HepG2 (cell line): ENCODE measurements at places on chromosomes 7 and 10. TPM values are rescaled to one million over a fixed set of nuclear protein-coding genes. Genes with fewer than 3 reads are reported as not detected.
A peak's percentile ranks its signal among the peaks of the same experiment; 100 is the strongest.

DNA sequence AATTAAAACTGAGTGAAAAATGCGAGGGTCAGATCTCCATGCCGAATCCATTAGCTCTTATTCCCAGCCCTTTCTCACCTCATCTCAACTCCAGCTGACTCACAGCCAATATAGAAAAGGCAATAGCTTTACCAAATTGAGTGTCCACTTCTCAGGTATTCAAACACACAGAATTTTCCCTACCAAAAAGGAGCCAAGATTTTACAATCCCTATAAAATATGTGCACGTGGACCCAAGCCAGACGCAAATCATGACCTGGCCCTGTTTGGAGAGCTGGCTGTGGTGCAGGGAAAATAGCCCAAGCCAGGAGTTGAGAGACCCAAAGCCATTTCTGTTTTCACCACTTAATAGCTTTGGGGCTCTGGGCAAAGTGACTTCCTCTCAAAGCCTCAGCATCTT is 379.7 kb upstream of the AUTS2 start:
- no peak for DNase-seq
- no peaks in the 10 kb centered on the region for H3K27me3 ChIP-seq
- no peaks in the 10 kb centered on the region for H3K36me3 ChIP-seq

DNA sequence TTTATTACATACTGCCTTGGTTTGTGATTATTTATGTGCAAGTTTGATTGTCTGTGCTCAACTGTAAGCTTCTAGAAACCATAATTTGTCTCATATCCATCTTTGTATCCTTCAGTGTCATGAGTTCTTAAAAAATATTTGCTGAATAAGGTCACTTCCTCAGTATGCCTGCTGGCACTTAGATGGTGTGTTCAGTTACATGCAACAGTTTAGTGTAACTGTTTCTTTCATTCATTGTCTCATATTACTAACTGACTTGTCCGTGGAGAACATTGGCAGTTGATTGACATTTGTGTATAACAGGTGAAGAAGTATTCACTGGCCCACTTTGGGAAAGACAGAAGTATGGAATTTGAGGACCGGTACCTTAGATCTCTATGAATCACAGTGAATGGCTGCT is 236.9 kb downstream of the PRKG1 start:
- no peak for DNase-seq
- no peaks in the 10 kb centered on the region for H3K4me1 ChIP-seq
- no peaks in the 10 kb centered on the region for H3K27me3 ChIP-seq
- no peaks in the 10 kb centered on the region for H3K36me3 ChIP-seq
- no peak overlapping the region for H3K27ac ChIP-seq

GRCh38 chr10:84375011-84375410 is 46.6 kb downstream of the CCSER2 start:
- peak; percentile 51 for DNase-seq
- H3K4me1 ChIP-seq, result no peaks in the 10 kb centered on the region
- H3K4me3 ChIP-seq, result no peak overlapping the region
- no peak overlapping the region for H3K27ac ChIP-seq

DNA sequence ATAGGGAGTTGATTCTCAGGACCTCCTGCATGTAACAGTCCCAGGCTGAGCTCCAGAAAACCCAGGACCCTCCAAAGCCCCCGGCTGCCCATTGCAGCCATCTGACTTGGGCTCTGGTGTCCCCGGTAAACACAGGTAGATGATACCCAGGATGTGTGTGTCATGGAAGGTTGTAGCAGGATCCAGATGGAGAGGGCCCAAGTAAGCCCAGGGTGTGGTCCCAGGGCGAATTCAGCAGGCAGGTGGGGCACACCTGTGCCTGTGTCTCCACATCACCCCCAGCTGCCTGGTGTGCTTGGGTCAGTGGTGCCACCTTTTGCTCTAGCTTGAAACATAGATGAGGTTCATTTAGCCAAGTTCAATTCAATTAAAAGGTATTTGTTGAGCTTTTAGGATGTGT is 524.1 kb downstream of the GLRX3 start:
- no peaks in the 10 kb centered on the region for H3K36me3 ChIP-seq
- H3K27ac ChIP-seq, result no peak overlapping the region
- H3K4me1 ChIP-seq, result no peaks in the 10 kb centered on the region
- DNase-seq, result no peak
- H3K27me3 ChIP-seq, result peaks cover 1% of the 10 kb centered on the region; the same call in 1 of the 2 replicates

DNA sequence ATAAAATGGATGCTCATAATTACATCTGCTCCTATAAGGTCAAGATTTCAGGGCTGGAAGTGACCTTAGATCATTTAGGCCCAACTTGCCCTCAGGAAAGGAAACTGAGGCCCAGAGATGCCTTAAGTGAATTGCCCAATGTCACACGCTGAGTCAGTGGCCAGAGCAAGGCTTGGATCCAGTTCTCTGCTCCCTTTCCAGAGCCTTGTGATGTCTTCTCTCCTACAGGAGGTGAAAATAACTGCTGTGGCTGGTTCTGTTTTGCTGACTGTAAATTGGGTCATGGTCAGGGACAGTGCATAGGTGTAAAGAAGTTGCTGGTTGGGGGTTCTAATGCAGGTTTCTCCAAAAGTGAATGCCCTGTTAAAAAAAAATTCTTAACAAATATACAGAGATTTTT is 91.3 kb downstream of the TCF7L2 start:
- no peaks in the 10 kb centered on the region for H3K27me3 ChIP-seq
- DNase-seq, result no peak
- H3K36me3 ChIP-seq, result peaks cover 23% of the 10 kb centered on the region
- no peak overlapping the region for H3K27ac ChIP-seq
- no peak overlapping the region for H3K4me3 ChIP-seq
- H3K4me1 ChIP-seq, result no peaks in the 10 kb centered on the region

DNA sequence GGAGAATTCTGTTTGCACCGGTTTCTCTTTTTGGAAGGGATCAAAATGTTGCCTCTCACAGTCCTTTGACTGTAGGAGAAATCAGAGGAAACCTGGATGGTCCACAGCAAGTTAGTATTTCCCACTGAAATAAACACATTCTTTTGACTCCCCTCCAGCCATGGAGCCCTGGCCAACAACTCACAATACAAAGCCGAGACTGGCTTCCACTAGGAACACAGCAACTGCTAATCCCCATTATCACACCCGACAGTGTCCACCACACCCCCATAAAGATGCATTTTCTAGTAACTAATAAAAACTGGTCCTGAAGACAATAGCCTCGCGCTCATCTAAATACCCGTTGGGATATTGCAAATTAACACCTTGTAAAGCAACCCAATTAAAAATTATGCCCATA is 798 bp upstream of the MACROH2A2 start:
- peaks cover 33% of the 10 kb centered on the region for H3K4me1 ChIP-seq
- peak overlapping the region; percentile 87 for H3K4me3 ChIP-seq
- no peak overlapping the region for H3K27ac ChIP-seq

- H3K4me3 ChIP-seq, result no peak overlapping the region
- no peaks in the 10 kb centered on the region for H3K27me3 ChIP-seq
- no peaks in the 10 kb centered on the region for H3K4me1 ChIP-seq
- DNase-seq, result no peak
Observed at GRCh38 chr7:25638590-25639244, 410.4 kb upstream of the NPVF start.

GRCh38 chr7:112288301-112288700 is 81.8 kb downstream of the ZNF277 start:
- H3K27me3 ChIP-seq, result no peaks in the 10 kb centered on the region
- H3K4me3 ChIP-seq, result no peak overlapping the region
- no peak overlapping the region for H3K27ac ChIP-seq
- H3K4me1 ChIP-seq, result no peaks in the 10 kb centered on the region
- DNase-seq, result no peak
- H3K36me3 ChIP-seq, result peaks cover 25% of the 10 kb centered on the region; the same call in 2 of the 3 replicates

GRCh38 chr7:114830952-114831351 is 90.9 kb upstream of the MDFIC start:
- no peaks in the 10 kb centered on the region for H3K27me3 ChIP-seq
- no peaks in the 10 kb centered on the region for H3K4me1 ChIP-seq
- no peaks in the 10 kb centered on the region for H3K36me3 ChIP-seq

GRCh38 chr10:110323503-110323902 is 18.8 kb upstream of the SMNDC1 start:
- H3K27ac ChIP-seq, result no peak overlapping the region
- no peaks in the 10 kb centered on the region for H3K36me3 ChIP-seq
- DNase-seq, result no peak
- no peaks in the 10 kb centered on the region for H3K4me1 ChIP-seq
- no peaks in the 10 kb centered on the region; the same call in 1 of the 2 replicates for H3K27me3 ChIP-seq

- H3K27ac ChIP-seq, result no peak overlapping the region
- no peak overlapping the region for H3K4me3 ChIP-seq
- H3K27me3 ChIP-seq, result no peaks in the 10 kb centered on the region
- DNase-seq, result no peak
- no peaks in the 10 kb centered on the region for H3K4me1 ChIP-seq
Observed at GRCh38 chr10:48377751-48378530, 71.5 kb downstream of the MAPK8 start.

- no peak for DNase-seq
- H3K4me3 ChIP-seq, result no peak overlapping the region
Observed at GRCh38 chr10:124448696-124449169, 1.1 kb downstream of the NKX1-2 start.

DNA sequence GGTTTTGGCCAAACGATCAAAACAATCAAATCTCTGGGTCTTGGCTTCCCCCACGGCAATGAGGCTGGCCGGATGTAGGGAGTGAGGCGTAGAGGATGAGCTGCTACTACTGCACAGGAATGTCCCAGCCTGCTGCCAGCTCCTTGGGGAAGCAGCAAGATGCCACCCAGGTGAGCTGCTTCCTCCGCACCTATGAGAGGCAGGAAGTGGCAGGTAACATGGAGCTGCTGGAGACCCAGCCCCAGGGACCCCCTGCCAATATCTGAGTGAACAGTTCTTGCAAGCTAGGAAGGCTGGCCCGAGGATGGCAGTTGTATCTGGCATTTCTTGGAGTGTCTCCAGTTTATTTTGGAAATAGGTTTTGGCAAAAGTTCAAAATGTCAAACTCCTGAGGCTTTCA is 413.5 kb downstream of the DNAJB6 start:
- no peak overlapping the region for H3K27ac ChIP-seq
- no peaks in the 10 kb centered on the region for H3K36me3 ChIP-seq
- H3K4me1 ChIP-seq, result no peaks in the 10 kb centered on the region
- H3K4me3 ChIP-seq, result no peak overlapping the region
- no peak for DNase-seq
- H3K27me3 ChIP-seq, result peaks cover 9% of the 10 kb centered on the region; the same call in 2 of the 3 replicates

GRCh38 chr10:69769395-69769992 is 32.2 kb upstream of the COL13A1 start:
- no peaks in the 10 kb centered on the region for H3K4me1 ChIP-seq
- DNase-seq, result no peak
- H3K27ac ChIP-seq, result no peak overlapping the region
- no peak overlapping the region for H3K4me3 ChIP-seq

GRCh38 chr7:28509251-28510025 is 97.1 kb downstream of the CREB5 start:
- no peak overlapping the region for H3K4me3 ChIP-seq
- H3K27ac ChIP-seq, result no peak overlapping the region
- no peak for DNase-seq
- no peaks in the 10 kb centered on the region for H3K36me3 ChIP-seq

DNA sequence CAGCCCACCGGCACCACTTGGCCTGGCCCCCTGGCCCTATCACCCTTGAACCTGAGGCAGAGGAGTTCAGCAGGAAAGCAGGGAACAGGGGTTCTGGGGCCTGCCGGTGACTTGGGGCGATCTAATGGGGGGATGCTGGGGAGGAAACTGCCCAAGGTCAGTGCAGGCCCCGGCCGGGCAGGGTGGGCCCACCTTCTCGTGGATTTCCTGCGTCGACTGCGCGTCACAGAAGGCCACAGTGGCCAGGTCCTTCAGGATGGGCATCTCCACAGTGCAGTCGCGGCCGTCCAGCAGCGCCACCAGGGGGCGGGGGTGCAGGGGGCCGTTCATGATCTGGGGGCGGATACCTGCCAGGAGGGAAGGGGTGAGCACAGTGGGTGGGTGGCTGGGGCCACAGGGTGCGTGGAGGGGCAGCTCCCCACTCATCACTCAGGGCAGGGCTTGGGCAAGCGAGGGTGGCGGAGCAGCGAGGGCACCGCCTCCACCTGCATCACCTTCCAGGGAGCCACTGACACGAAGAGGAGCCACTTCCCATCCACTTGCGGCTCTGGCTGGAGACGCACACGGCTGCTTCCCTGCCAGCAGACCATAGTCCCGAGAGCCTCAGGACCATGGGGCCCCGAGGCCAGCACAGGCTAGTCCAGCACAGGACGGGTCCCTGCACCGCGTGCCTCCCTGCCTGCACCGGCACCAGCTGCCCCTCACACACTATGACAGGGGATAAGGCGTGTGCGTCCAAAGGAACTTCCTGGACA is 61.4 kb downstream of the ZRANB1 start:
- no peaks in the 10 kb centered on the region for H3K36me3 ChIP-seq
- no peak for DNase-seq
- peaks cover 80% of the 10 kb centered on the region for H3K27me3 ChIP-seq
- H3K27ac ChIP-seq, result no peak overlapping the region

DNA sequence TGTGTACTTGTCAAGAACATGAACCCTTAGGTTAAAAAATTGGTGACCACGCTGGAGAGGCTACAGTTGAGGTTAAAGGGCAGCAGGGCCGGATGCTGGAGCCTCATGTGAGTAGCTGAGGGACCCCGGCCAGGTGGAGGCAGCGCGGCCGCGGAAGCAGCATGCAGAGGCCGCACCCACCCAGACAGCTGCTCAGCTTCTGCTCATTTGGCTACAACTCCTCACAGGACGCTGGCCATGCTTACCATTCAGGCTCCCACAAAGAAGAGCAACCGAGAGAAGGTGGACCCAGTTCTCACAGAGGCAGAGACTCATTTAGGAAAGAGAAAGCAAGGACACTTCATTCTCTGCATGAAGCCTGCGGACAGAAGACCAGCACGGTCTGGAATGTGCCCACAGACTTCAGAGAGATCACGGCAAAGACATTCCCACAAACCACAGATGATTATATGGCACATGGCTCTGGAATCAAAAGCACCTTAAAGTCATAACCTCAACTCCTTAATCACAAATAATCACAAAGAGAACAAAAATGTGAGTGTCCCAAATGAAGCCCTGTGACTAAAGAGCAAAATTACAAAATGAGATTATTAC is 94.4 kb downstream of the VOPP1 start:
- no peak overlapping the region for H3K4me3 ChIP-seq
- peaks cover 5% of the 10 kb centered on the region for H3K36me3 ChIP-seq
- DNase-seq, result no peak
- H3K4me1 ChIP-seq, result no peaks in the 10 kb centered on the region

- no peaks in the 10 kb centered on the region for H3K27me3 ChIP-seq
- H3K27ac ChIP-seq, result no peak overlapping the region
- H3K4me1 ChIP-seq, result peaks cover 7% of the 10 kb centered on the region; the same call in 1 of the 2 replicates
- DNase-seq, result no peak
- H3K4me3 ChIP-seq, result no peak overlapping the region
Observed at GRCh38 chr7:133480868-133481267, 228.0 kb downstream of the EXOC4 start.

GRCh38 chr7:87127019-87127418 is 25.2 kb upstream of the DMTF1 start:
- no peak overlapping the region for H3K4me3 ChIP-seq
- H3K27ac ChIP-seq, result no peak overlapping the region
- H3K4me1 ChIP-seq, result no peaks in the 10 kb centered on the region
- H3K27me3 ChIP-seq, result no peaks in the 10 kb centered on the region
- no peaks in the 10 kb centered on the region for H3K36me3 ChIP-seq
- DNase-seq, result no peak

GRCh38 chr10:125521721-125522680 is 161.0 kb downstream of the TEX36 start:
- DNase-seq, result peak; percentile 23
- no peak overlapping the region for H3K27ac ChIP-seq
- H3K4me1 ChIP-seq, result no peaks in the 10 kb centered on the region
- no peaks in the 10 kb centered on the region for H3K36me3 ChIP-seq
- no peak overlapping the region for H3K4me3 ChIP-seq

POM121 gene
- total RNA-seq, result 8.4 and 12.7 TPM in 2 replicates

GDF2 gene
- not detected in 2 replicates for total RNA-seq

CLEC5A gene
- not detected in 2 replicates for total RNA-seq

SDHAF3 gene
- total RNA-seq, result 32.6 and 46.9 TPM in 2 replicates

TSPAN15 gene
- total RNA-seq, result 0.27 and 0.34 TPM in 2 replicates

POLR2J2 gene
- 0.22 and 1.6 TPM in 2 replicates for total RNA-seq

PRKAR2B gene
- not detected in 2 replicates for total RNA-seq

GIMAP6 gene
- total RNA-seq, result not detected in 2 replicates

CNPY1 gene
- not detected in 2 replicates for total RNA-seq
